ENCODE measurements at places on chromosomes 12 and 14.

DNA sequence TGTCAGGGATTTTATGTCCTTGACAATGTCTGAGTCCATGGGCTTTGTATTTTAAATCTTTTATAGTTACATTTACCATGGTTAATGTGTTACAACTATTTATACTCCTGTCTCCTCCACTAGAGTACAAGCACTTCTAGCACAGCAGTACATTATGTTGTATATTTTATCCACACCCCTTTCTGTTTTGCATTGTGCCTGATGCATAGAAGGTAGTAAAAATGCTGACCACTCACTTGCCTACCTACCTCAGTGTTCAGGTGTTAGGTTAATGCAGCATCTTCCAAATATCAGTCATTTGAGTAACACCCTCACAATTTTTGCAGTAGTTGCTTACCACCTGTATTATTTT, 31.1 kb upstream of the SLC38A2 start:
- H3K4me1 ChIP-seq, result no peaks in the 10 kb centered on the region
- no peak overlapping the region for H3K4me3 ChIP-seq
- no peak for DNase-seq
- no peak overlapping the region for H3K27ac ChIP-seq
- no peaks in the 10 kb centered on the region for H3K36me3 ChIP-seq

DNA sequence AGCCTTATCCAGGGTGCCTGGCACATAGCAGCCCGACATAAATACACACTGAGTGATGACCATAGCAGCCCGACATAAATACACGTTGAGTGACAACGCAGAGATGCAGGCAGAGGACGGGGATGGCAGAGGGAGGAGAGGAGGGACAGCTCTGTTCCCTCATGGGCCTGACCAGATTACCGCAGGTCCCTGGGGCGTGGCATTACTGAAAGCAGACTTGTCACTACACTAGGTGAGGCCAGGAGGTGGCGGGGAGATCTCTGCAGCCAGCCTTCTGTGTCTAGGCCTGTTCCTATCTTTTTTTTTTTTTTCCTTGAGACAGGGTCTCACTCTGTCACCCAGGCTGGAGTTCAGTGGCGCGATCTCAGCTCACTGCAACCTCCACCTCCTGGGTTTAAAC, 69.0 kb downstream of the HRK start:
- H3K4me1 ChIP-seq, result no peaks in the 10 kb centered on the region
- peaks cover 2% of the 10 kb centered on the region for H3K36me3 ChIP-seq
- H3K27me3 ChIP-seq, result no peaks in the 10 kb centered on the region
- H3K4me3 ChIP-seq, result no peak overlapping the region
- DNase-seq, result no peak

GRCh38 chr12:50110762-50111351, 1.2 kb upstream of the COX14 start:
- no peak overlapping the region for H3K4me3 ChIP-seq
- H3K27me3 ChIP-seq, result no peaks in the 10 kb centered on the region
- H3K27ac ChIP-seq, result peak overlapping the region; percentile 46
- peaks cover 8% of the 10 kb centered on the region for H3K4me1 ChIP-seq
- peak; percentile 84 for DNase-seq
- no peaks in the 10 kb centered on the region for H3K36me3 ChIP-seq

GRCh38 chr14:76121089-76121748, 30.5 kb upstream of the GPATCH2L start:
- H3K27ac ChIP-seq, result no peak overlapping the region
- H3K4me3 ChIP-seq, result no peak overlapping the region
- DNase-seq, result no peak

- no peak overlapping the region for H3K27ac ChIP-seq
- H3K27me3 ChIP-seq, result no peaks in the 10 kb centered on the region
- no peaks in the 10 kb centered on the region for H3K4me1 ChIP-seq
- H3K4me3 ChIP-seq, result no peak overlapping the region
- DNase-seq, result no peak
Measured at GRCh38 chr14:56650979-56651378, 71.4 kb downstream of the TMEM260 start.

DNA sequence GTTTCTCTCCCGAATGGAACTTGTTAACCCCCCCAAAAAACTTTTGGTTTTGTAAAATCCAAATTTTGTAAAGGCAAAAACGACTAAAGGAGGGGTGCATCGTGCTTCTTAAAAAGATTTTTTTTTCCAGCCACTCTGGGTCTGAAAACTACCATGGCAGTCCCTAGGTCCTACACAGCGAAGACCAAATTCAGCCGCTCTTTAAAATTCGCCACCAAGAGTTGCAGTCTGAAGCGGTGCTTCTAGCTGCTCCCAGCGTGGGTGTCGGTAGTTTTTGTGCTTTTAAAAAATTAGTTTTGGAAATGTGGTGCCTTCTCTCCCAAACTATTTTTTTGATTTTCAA, 873 bp upstream of the GSC start:
- peak overlapping the region; percentile 31 for H3K4me3 ChIP-seq
- no peak for DNase-seq
- peaks cover 3% of the 10 kb centered on the region for H3K36me3 ChIP-seq
- no peak overlapping the region for H3K27ac ChIP-seq
- peaks cover 7% of the 10 kb centered on the region for H3K4me1 ChIP-seq

- H3K4me1 ChIP-seq, result peaks cover 2% of the 10 kb centered on the region
- no peaks in the 10 kb centered on the region for H3K27me3 ChIP-seq
- H3K27ac ChIP-seq, result no peak overlapping the region
- H3K4me3 ChIP-seq, result no peak overlapping the region
Measured at GRCh38 chr12:120376009-120376408, 7.0 kb upstream of the MSI1 start.

GRCh38 chr12:124823272-124823970, 40.2 kb downstream of the SCARB1 start:
- no peaks in the 10 kb centered on the region for H3K27me3 ChIP-seq
- DNase-seq, result peak; percentile 20
- no peak overlapping the region for H3K4me3 ChIP-seq
- H3K36me3 ChIP-seq, result no peaks in the 10 kb centered on the region

GRCh38 chr14:36976571-36977023, 195.8 kb downstream of the SLC25A21 start:
- DNase-seq, result peak; percentile 71
- no peaks in the 10 kb centered on the region for H3K36me3 ChIP-seq
- H3K27ac ChIP-seq, result no peak overlapping the region
- H3K4me1 ChIP-seq, result no peaks in the 10 kb centered on the region
- no peaks in the 10 kb centered on the region for H3K27me3 ChIP-seq

- no peak overlapping the region for H3K4me3 ChIP-seq
- no peaks in the 10 kb centered on the region for H3K27me3 ChIP-seq
- H3K36me3 ChIP-seq, result no peaks in the 10 kb centered on the region
- DNase-seq, result peak; percentile 85
- no peaks in the 10 kb centered on the region for H3K4me1 ChIP-seq
- H3K27ac ChIP-seq, result no peak overlapping the region
Measured at GRCh38 chr12:33427071-33427470, 12.5 kb downstream of the SYT10 start.

DNA sequence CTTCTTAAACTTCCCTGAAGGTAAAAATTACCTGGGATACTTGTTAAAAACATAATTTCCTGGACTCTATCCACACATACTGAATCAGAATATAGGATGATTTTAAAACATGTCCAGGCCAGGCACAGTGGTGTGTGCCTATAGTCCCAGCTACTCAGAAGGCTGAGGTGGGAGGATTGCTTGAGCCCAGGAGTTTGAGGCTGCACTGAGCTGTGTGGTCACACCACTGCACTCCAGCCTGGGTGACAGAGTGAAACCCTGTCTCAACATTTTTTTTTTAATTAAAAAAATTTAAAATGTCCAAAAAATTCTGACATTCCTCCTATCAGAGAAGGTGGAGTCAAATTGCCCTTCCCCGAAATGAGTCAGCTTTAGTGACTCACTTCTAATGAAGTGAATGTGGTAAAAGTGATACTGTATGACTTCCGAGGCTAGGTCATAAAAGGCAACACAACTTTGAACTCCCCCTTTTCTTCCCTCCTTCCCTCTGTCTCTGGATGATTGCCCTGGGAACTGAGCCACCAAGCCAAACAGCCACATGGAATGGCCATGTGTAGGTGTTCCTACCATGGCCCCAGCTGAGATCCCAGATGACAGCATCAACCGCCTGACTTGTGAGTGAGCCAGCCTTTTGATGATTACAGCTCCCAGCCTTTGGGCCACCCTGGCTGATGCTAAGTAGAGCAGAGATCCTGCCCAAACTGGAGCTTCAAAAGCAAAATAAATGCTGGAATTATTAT, 36.3 kb downstream of the LIMA1 start:
- H3K4me1 ChIP-seq, result peaks cover 2% of the 10 kb centered on the region
- H3K36me3 ChIP-seq, result no peaks in the 10 kb centered on the region
- DNase-seq, result peak; percentile 43
- H3K27ac ChIP-seq, result no peak overlapping the region
- no peaks in the 10 kb centered on the region for H3K27me3 ChIP-seq

DNA sequence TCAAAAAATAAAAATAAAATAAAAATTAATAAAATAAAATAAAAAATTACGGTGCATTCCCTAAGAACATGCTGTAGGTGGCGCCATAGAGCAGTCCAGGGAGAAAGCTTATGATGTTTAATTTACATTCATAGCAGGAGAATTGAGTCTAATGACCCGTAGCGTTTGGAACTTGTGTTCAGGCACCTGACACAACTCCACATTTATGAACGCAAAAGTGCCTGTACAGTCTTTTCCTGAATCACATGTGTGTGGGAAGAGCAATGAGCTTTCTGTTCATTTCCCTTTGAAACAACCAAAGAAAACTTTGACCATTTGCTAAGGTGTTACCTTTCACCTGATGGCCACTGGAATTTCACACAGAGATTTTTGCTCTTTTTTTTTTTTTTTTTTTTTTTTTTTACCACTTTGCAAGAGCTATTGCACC, 60.6 kb upstream of the KCNA1 start:
- no peaks in the 10 kb centered on the region for H3K4me1 ChIP-seq
- no peak overlapping the region for H3K27ac ChIP-seq
- H3K27me3 ChIP-seq, result no peaks in the 10 kb centered on the region

DNA sequence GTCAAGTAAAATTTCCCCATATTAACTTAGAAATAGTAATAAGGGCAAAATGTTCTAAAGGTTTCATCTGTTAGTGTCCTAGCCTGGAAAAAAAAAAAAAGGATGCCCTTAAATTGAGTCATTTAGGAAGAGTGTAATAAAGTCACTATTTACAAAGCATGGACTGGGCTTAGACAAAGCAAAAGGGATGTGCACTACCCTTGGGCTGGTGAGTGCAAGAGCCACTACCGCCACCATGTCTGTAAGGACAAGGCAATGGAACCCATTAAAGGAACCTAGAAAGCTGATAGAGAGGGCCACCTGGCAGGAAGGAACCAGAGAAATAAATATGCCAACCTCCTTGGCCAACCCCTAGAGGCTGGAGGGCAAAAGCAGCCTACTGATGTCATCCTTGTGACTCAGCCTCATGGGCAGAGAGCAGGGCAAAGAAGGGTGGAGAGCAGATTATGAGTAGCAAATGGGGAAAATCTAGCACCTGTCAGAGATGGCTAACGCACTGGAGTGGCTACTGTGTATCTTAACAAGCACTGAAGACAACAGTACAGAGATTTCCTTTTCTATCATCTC, 59.5 kb upstream of the FUT8 start:
- DNase-seq, result no peak
- H3K27me3 ChIP-seq, result no peaks in the 10 kb centered on the region
- H3K4me1 ChIP-seq, result no peaks in the 10 kb centered on the region
- no peak overlapping the region for H3K27ac ChIP-seq
- H3K36me3 ChIP-seq, result no peaks in the 10 kb centered on the region

DNA sequence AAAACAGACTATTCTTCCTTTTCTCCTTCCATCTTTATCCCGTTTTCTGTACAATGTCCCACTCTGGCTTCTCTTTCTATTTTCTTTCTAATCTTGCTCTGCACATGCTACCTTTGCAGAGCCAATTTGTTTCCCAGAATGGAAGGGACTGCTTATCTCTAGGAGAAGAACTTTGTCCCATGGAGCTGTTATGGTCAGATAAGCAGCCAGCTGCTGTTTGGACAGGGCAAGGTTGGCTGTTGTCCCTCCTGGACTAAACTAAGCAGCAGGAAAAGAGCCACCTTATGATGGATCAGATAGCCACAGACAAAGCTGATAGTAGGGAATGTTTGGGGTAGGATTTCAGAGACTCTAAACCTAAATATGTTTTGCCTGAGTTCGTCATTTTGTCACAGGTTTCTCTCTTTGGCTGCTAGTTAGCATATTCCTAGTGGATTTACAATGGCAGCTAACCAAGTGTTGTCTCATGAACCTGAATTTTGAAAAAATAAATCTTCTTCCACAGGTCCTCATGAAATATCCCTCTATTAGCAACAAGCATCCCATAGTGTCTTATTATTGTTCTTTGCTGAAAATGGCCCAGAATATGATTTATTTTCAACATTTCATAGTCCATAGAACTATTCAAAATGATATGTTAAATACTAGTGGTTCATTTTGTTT, 262.8 kb downstream of the SLC16A7 start:
- H3K36me3 ChIP-seq, result no peaks in the 10 kb centered on the region
- H3K4me1 ChIP-seq, result no peaks in the 10 kb centered on the region
- no peak overlapping the region for H3K27ac ChIP-seq
- no peaks in the 10 kb centered on the region for H3K27me3 ChIP-seq
- H3K4me3 ChIP-seq, result no peak overlapping the region

DNA sequence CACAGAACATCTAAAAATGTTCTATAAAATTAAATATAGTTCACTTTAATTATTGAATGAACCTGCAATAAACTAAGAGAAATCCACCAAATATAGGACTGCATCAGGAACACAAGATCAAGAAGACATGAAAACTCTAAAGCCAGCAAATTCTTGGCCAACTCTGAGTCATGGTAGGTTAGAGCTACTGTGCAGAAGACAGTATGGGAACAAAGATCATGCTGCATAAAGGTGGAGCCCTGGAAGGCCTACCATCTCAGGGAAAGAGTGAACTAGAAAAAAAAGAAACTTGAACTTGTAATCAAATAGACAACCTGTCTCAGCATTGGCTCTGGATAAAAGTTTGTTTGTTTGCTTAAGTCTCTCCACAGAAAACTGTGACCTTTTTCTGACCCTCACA, 66.9 kb upstream of the CNOT2 start:
- no peak overlapping the region for H3K4me3 ChIP-seq
- DNase-seq, result no peak
- H3K36me3 ChIP-seq, result no peaks in the 10 kb centered on the region
- no peaks in the 10 kb centered on the region for H3K27me3 ChIP-seq
- no peaks in the 10 kb centered on the region for H3K4me1 ChIP-seq

Measured in mesendoderm (in vitro differentiated cells).